Non-pigmented ciliary epithelial cell (primary cell): ENCODE measurements at places on chromosomes 16 and 17.
A peak's percentile ranks its signal among the peaks of the same experiment; 100 is the strongest.

DNA sequence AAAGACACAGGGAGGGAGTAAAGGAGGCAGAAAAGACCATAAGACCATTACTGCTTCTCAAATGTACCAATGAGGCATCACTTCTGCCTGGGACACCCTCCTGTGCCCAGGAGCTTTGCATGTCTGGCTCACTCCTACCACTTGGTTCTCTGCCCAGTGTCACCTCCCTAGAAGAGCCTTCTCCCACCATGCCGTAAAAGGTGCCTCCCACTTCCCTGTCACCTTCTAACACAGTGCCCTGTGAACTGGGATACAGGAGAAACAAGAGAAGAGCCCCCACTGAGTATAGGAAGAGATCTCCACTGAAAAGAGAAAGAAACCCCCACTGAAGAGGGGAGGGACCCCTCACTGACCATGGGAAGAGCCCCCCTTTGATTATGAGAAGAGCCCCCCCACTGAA, 484.7 kb downstream of the SOX9 start:
- DNase-seq = no peak

DNA sequence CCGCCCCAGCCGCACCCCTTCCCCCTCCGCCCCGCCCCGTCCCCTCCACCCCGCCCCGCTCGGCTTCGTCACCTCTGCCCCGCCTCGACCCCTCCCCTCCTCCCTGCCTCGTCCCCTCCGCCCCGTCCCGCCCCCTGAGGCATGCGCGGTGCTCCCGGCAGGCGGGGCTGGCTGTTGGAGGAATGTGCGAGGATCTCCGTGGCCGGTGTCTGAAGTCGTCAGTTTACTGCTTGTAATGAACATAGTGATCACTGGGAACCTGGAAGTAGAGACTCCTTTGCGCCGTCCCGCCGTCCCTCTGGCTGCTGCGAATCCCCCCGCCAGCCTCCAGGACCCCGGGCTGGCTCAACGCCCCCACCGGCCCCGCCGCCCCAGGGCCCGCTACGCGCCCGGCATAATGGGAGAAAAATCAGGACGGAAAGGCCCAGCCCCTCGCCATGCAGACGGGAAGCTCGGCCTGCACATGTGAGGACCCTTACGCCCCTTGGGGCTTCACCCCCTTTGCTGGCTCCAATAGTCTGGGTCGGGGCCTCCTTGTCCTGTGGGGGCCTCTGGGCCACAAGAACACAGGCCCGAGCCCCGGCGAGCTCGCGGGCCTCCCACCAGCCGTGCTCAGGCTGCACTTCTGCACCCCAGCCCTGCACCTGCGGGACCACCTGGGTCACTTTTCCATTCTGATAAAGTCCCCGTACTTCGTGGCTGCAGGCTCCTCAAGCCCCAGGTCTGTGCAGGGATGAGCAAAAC, 743.1 kb downstream of the KCNJ18 start:
- DNase-seq = no peak

DNA sequence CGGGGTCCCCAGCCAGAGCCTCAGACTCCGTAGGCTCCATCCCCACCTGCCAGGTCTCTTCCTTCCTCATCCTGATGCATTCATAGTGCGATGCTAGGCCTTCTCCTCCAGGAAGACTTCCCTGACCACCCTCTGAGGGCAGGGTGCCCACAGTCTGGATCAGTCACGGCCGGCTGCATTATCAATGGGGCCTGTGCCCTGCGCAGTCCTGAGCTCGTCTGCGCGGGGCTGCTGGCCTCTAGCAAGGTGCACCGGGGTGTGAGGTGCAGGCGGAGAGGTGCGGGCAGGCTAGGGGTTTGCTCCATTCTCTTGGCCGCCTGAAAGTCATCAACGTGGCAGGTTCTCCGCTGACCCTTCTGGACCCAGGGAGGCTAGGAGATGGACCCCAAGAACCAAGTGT, 56.9 kb upstream of the ACSF3 start:
- DNase-seq = no peak

- no peak for DNase-seq
Observed at GRCh38 chr17:48641541-48642058, 15.4 kb upstream of the HOXB9 start.

DNA sequence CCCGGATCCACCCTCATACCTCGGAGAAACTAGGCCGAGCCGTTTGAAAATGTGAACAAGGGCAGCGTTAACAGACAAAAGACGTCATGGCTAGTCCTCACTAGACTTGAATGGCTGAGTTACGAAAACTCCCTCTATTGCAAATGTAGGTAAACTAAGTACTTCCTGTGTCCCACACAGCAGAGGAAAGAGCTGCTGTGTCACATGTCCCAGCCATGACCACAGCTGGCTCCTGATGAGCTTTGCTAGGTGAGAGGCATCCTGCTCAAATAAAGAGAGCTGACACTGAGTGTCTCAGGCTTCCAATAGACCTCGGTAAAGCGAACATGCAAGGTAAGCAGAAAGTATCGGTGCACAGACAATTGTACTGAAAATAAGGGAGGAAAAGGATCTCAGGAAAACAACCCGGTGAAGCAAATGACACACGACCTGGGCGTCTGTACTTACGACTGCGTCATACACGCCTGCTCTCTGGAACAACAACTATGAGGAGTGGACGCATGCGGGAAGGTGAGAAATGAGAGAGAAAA, 26.0 kb downstream of the TMEM204 start:
- no peak for DNase-seq

- no peak for DNase-seq
Observed at GRCh38 chr16:76882105-76882504, 308.9 kb upstream of the MON1B start.

DNA sequence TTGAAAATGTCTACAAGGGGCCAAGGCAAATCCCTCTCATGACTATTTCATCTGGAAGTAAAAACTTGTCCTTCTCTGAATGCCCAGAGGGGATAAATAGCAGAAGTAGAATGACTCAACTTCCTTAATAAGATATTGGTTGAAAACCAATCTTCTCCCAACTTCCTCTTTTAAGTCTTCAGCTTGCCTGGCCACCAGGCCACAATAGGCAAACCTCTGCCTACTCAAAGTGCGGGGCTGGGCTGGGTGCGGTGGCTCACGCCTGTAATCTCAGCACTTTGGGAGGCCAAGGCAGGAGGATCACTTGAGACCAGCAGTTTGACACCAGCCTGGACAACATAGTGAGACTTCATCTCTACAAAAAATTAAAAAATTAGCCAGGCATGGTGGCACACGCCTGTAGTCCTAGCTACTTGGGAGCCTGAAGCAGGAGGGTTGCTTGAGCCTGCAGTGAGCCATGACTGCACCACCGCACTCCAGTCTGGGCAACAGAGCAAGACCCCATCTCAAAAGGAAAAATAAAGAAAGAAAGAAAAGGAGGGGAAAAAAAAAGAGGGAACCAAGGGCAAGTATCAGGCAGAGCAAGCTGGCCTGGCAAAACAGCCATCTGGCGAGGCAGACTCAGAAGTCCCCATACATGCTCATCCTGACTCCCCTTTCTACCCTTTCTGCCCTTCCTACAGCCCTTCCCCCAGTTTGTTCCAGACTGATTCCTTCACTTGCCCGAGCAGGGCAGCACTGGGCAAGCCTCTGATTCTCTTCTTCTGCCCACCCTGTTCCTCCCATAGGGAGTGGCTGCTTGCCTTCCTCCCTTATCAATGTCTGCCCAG, 20.6 kb downstream of the MAP3K14 start:
- no peak for DNase-seq

DNA sequence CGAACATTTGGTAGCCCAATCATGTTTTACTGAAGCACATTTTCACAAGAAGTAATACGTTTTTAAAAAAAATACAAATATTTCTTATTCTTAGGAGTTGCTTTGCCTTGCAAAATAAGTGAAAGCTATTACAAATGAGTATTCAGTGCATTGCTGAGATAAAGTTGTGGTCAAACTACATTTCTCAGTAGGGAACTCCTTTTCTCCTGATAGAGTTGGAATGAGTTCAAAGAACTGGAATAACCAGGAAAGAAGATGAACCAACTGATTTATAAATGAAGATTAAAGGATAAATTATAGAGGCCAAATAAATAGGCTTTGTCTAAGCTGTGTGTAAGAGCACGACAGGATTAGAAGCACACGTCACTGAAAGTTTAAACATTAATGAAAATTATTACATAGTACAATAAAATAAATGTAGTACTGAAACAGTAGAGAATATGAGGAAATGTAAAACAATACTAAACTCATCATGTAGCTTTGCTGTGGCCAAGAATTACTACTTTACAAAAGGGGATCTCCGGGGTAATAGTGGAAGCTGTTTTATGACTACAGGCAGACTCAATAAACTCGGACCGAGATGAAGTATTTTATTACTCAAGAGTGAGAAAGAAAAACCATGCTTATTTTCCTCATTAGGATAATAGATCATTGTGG, 73.6 kb downstream of the KCNJ2 start:
- DNase-seq = no peak

GRCh38 chr16:66948134-66948836, 12.8 kb upstream of the CES3 start:
- no peak for DNase-seq

DNA sequence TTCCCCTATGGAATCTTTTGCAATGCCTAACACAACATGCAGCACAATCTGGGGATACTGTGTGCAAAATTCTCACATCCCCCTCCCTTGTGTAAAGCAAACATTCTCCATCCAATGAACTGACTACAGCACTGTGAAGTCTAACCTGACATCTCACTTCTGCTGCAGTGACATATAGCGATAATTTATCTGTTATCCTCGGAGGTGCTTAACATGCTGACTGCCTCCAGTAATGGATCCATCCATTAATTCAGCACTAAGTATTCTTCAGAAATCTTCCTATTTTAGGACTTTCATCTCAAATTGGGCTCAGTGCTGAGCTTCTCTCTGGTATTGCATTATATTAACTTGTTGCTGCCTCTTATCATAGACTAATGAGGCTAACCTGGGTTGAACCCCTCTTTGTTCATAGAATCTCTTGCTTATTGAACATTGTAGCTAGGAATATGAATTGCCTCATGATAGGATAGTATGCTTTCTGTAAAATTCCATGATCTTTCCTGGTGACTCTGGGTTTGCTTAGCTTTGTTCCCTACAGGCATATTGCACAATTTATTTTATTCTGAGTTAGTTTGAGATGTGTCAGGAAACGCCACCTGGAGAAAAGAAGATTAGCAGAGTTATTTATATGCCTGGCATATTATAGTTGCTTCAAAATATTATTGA, 187.9 kb downstream of the CNTNAP4 start:
- DNase-seq = no peak

GRCh38 chr16:81928271-81928918, 82.9 kb downstream of the SDR42E1 start:
- no peak for DNase-seq

DNA sequence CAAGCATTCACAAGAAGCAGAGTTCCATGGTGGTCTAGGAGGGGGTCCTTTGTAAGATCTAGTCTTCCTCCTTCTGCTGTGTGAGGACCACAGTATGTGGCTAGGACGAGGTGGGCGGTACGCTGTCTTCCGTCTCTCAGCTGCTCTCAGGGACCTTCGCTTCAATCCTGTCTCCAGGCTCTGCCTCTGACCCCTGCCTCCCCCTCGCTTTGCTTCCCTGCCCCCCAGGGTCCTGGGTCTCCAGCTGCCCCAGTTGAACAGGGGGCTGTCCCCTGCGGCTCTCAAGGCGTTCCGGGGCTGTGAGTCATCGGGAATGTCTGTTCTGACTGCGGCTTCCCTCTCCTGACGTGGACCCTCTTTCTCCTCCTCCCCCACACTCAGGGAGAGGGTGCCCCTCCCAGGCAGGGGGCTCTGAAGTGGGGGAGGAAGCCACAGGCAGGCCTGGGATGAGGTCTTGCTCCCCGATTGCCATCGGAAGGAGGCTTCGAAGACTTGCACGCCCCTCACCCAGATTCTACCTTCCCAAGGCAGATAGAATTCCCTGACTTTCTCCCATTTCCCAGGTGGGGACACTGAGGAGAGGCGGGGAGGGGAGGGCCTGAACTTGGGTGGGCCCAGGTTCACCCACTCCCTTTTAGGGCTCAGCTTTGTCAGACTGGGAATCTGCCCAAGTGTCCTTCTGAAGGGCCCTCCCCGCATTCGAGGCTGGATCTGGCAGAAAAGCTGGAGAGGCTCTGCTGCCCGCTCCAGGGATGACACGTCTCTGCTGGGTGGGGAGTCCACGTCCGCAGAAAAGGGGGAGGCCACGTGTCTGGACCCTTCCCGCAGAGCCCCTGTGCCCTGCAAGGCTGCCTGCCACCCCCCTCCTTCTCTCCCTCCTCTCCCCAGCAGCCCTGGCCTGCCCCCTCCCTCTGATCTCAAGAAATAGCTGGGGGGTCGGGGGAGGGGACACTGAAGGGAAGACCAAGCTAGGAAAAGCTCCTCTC, 9.1 kb upstream of the COL1A1 start:
- DNase-seq = peak; percentile 95

GRCh38 chr17:7486181-7486580, 2.0 kb downstream of the POLR2A start:
- no peak for DNase-seq

- no peak for DNase-seq
Observed at GRCh38 chr17:6755281-6755680, 565 bp upstream of the XAF1 start.

DNA sequence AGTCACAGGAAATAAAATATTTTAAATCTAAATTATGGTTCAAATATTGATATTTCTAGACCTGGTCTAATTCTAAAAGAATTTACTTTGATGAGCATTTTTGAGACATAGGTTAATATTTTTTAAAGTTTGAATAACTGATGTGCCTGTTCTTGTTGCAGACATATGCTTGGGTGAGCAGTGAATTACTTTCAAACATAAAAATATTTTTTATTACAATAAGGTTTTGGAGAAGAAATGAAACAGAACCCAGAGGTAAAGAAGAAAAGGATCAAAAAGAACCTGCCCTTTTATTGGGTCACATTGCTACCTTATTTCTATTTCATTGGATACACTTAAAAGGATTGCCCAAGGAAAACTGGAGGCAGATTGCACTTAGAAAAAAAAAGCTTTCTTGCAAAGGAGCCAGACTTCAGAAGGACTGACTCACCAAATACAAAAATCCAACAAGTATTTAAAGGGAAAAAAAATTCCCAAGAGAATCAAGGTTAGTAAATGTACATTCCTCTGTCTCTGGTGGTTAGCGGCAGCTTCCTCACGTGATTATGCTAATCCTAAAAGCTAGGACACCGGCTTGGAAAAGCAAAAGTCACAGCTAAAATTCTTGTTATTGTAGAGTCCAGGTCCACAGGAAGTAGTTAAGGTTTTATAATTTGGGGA, 18.5 kb downstream of the ENPP7 start:
- peak; percentile 42 for DNase-seq

DNA sequence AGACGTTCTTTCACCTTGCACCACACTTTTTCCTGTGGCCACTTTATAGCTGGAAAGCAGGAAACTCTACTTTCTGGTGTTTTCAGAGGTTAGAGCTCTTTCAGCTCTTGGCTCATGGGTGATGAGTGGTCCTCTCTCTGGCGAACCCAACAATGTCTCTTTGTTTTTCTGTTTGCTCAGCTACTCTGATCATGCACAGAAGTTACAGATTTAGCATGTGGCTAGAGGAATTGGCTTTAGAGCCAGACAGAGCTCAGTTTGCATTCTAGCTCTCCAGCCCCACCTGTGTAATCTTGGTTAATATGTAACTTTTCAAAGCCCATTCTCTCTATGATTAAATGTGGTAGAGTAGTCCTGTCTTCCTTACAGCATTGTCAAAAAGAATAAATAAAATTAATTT, 225.2 kb downstream of the HAPSTR1 start:
- DNase-seq = no peak
